ENCODE measurements at places on chromosomes 12 and 14.

- no peak for DNase-seq
These were observed 3.6 kb downstream of the CLEC7A start for GRCh38 chr12:10126413-10126812.

GRCh38 chr12:108511633-108512540 is 3.2 kb upstream of the FICD start:
- peak; percentile 85 for DNase-seq

DNA sequence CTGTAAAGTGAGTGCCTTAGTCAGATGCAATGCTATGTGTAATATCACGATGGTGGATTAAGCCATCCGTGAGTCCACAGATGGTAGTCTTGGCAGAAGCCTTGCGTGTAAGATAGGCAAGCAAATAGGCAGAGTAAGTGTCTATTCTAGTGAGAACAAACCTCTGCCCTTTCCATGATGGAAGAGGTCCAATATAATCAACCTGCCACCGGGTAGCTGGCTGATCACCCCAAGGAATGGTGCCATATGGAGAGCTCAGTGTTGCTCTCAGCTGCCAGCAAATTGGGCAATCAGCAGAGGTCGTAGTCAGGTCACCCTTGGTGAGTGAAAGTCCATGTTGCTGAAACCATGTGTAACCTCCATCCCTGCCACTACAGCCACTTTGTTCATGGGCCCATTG is 371.2 kb upstream of the LRFN5 start:
- no peak for DNase-seq

DNA sequence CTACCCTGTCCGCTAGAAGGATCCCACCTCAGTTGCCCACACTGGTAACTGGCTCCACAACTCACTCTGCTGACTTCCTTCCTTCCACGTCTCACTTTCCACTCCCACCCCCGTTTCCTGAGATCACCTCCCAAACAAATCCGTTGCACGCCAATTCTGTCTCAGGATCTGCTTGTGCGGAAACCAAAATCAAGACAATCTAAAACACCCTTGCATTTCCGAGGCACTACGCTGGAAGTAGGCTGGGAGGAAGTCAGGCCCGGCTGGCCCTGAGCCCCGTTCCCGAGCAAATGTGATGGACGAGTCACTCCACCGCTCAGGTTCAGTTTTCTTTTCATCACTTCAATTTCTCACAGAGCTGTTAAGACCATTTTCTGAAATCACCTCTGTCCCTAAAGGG is 23.1 kb downstream of the ABCB9 start:
- DNase-seq = no peak

DNA sequence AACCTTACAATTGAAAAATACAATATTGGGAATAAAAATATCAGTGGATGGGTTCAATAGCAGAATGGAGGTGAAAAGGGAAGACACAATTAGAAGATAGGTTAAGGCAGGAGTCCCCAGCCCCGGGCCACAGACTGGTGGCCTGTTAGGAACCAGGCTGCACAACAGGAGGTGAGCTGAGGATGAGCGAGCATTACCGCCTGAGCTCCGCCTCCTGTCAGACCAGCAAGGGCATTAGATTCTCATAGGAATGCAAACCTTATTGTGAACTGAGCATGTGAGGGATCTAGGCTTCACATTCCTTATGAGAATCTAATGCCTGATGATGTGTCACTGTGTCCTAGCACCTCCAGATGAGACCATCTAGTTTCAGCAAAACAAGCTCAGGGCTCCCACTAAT is 27.3 kb upstream of the ST8SIA1 start:
- DNase-seq = no peak

GRCh38 chr14:69501423-69501838 is 16.9 kb downstream of the PLEKHD1 start:
- DNase-seq = peak; percentile 42

DNA sequence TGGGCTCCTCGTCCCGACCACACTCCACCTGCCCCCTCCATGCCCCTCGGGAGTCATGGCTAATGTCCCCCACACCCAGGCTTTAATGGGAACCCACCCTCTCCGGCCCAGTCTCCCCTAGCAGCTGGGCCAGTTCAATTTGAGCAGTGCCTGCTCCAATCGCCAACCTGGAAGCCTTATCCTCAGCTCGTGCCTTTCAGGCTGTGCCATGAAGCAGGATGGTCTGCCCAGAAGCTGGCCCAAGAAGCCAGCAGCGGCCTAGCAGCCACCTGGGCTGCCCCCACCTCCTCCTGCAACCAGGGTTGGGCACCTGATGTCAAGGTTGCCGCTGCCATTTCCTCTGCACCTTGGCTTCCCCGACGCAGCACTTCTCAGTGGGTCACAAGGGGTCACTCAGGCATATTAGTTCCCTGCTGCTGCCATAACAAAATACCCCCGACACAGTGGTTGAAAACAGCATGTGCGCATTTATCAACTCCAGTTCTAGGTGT is 2.3 kb upstream of the CLBA1 start:
- DNase-seq = no peak

DNA sequence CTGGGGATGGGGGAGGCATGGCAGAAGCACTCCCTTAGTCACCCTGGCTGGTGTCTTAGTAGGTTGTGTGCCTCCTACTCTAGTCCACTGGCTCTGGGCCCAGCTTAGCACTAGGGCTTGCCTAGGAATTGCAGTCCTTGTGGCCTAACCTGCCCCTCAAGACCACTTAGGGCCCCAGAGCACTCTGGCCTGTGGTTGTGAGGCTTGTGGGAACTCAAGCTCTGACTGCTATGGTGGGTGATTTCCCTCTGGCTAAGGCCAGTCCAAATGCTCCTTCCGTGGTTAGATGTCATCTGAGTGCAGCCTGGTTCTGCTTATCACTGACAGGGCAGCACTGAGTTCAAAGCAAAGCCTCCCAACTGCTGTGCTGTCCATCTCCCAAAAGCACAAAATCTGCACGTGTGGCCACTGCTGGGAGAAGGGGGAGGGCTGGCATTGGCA is 20.2 kb downstream of the FGD4 start:
- DNase-seq = peak; percentile 47

All from SJCRH30 (cell line).